Tibial nerve (tissue), 4 donors: ENCODE measurements at places on chromosomes 4 and X. TPM values are rescaled to one million over a fixed set of nuclear protein-coding genes. Genes with fewer than 3 reads are reported as not detected.

DNA sequence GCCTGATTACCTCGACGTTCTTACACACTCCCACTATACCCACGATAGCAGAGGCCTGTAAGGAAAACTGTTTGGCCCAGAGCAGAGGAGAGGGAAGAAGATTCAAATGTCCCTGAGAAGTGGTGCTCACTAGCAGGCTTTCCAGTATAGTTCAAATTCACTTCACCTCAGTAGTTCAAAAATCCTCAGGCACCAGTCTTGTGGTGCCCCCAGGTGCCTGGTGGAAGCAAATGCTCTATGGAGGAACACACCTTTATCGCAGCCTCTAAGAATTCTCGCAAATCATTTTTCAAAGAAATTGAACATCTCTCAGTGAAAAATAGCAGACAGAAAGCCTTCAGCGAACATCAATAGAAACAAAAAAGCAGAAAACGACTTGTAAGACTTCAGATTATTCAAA lies 12.2 kb upstream of the MTMR1 start:
- H3K27me3 ChIP-seq = no peaks in the 10 kb centered on the region
- no peak for DNase-seq
- no peaks in the 10 kb centered on the region for H3K4me1 ChIP-seq
- H3K4me3 ChIP-seq = no peak overlapping the region
- no peaks in the 10 kb centered on the region for H3K36me3 ChIP-seq
- no peak overlapping the region for H3K27ac ChIP-seq

DNA sequence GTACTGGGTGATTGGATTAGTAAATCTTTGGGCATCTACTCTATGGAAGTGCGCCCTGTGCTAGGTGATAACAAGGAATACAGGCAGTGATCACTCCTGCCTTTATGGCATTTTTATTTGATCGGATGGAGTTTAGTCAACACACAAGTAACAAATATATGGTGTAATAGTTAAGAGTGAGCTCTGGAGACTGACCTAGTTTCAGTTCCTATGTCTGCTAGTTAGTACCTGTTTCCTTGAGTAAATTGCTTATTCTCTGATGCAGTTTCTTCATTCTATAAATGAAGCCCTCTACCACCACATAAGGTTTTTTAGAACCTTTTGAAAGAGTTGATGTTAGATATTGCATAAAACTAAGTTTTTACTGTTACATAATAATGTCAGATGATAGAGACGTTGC lies 134.6 kb downstream of the KDM6A start:
- no peak overlapping the region for H3K27ac ChIP-seq
- H3K4me3 ChIP-seq = no peak overlapping the region
- H3K36me3 ChIP-seq = no peaks in the 10 kb centered on the region
- no peaks in the 10 kb centered on the region for H3K27me3 ChIP-seq
- DNase-seq = no peak

DNA sequence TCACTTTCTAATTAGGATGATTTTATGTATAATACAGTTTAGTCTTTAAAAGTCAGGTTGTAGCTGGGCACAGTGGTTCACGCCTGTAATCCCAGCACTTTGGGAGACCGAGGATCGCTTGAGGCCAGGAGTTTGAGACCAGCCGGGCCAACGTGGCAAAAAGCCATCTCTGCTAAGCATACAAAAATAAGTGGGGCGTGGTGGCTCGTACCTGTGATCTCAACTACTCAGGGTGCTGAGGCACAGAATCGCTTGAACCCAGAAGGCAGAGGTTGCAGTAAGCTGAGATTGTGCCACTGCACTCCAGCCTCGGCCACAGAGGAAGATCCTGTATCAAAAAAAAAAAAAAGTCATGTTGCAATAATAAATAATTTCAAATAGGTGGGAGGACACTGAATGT lies 364.2 kb downstream of the BMPR1B start:
- no peak for DNase-seq
- no peak overlapping the region for H3K27ac ChIP-seq
- no peaks in the 10 kb centered on the region for H3K36me3 ChIP-seq
- H3K27me3 ChIP-seq = no peaks in the 10 kb centered on the region
- H3K4me1 ChIP-seq = no peaks in the 10 kb centered on the region
- H3K4me3 ChIP-seq = no peak overlapping the region

Gene PLAC8
- total RNA-seq = 5.4 TPM

Gene PDCL2
- total RNA-seq = not detected

Gene ESX1
- not detected for total RNA-seq

DNA sequence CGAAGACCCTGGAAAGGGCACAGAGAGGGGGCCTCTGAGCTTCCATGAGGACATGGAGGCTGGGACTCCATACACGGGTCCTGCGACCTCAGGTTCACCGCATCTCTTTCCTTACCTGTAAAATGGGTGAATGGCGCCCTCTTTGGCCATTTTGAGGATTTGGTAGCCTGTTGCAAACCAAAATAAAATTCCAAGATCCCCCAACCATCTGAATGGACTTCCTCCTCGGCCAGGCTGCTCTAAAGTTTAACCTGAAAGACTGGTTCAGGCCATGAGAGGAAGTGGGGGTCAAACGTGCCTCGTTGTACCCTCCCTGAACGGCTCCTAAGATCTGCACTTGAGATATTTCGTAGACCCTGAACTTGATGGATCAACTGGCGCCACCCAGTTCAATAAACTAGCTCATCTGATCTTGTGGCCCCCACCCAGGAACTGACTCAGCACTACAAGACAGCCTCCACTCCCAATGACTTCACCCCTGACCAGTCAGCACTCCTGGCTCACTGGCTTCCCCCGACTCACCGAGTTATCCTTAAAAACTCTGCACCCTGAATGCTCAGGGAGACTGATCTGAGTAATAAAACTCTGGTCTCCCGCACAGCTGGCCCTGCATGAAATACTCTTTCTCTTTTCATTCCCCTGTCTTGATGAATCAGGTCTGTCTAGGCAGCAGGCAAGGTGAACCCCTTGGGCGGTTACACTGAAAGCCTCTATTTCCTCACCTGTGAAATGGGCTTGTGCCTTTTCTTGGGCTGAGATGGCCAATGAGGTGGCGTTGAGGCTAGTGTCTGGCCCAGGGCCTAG lies 32.9 kb upstream of the GPR78 start:
- no peaks in the 10 kb centered on the region for H3K27me3 ChIP-seq
- H3K4me3 ChIP-seq = no peak overlapping the region
- H3K27ac ChIP-seq = no peak overlapping the region
- no peaks in the 10 kb centered on the region for H3K4me1 ChIP-seq

GRCh38 chrX:39012621-39013111 lies 211.4 kb downstream of the MID1IP1 start:
- no peak overlapping the region for H3K4me3 ChIP-seq
- DNase-seq = no peak
- no peaks in the 10 kb centered on the region for H3K36me3 ChIP-seq
- H3K4me1 ChIP-seq = no peaks in the 10 kb centered on the region

- H3K4me1 ChIP-seq = no peaks in the 10 kb centered on the region
- no peak overlapping the region for H3K4me3 ChIP-seq
- H3K27ac ChIP-seq = no peak overlapping the region
- no peak for DNase-seq
- H3K36me3 ChIP-seq = no peaks in the 10 kb centered on the region
Measured at GRCh38 chr4:187075514-187075913, 351.9 kb upstream of the FAT1 start.

GRCh38 chr4:72473434-72473900 lies 95.6 kb downstream of the ADAMTS3 start:
- H3K36me3 ChIP-seq = no peaks in the 10 kb centered on the region
- H3K27me3 ChIP-seq = no peaks in the 10 kb centered on the region
- no peak for DNase-seq
- no peaks in the 10 kb centered on the region for H3K4me1 ChIP-seq
- no peak overlapping the region for H3K27ac ChIP-seq

DNA sequence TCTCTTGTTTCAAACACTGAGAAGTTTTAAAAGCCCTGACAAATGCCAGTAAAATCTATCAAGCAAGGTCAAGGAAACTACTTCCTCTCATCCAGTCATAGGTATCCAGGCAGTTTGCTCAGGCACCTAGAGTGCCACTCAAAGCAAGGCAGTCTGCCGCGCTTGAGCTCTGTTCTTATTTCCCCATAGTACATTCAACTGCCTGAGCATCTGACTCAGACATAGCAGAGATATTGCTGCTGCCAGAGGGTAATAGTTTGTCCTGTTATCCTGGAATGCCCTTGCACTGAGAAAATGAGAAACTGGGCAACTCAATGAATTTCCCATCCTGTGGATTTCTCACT lies 16.1 kb upstream of the ATP8A1 start:
- no peaks in the 10 kb centered on the region for H3K36me3 ChIP-seq
- no peaks in the 10 kb centered on the region for H3K27me3 ChIP-seq
- H3K4me3 ChIP-seq = no peak overlapping the region
- no peaks in the 10 kb centered on the region for H3K4me1 ChIP-seq
- H3K27ac ChIP-seq = no peak overlapping the region
- DNase-seq = no peak
